NCI-H1694 (cell line): ENCODE measurements at places on chromosomes 1 and 21.

DNA sequence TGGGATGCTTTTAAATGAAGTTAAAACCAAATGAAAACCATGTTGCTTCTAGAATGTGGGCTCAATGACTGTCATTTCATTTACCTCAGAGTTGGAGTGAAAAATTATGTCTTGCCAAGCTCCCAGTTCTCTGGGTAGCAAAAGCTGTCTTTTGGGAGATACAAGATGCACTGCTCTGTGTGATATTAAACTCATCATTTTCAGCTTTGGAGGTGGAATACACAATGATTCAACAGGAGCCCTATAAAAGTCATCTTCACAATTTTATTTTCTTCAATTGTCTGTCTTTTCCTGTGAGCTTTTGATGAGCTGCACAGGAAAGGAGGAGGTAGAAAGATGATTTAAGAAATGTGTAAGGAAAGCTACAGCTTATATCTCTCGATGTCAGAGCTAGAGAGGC, 120.3 kb upstream of the SPATA6 start:
- no peak for DNase-seq

DNA sequence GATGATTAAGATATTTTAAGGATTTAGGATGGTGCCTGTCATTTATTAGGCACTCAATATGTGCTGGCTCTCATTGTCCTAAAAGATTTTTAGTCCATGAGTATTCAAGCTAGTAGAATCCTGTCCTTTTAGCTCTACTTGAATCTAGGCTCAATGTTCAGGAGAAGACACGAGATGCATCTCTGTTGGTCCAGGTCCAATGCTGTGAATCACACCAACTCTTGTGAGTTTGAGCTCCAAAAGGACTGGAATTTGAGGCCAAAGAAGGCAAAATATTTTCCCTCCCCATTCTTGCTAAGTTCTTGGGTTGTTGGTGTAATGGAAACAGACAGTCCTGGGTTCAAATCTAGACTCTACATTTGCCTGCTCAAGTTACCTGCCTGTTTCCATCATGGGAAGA, 1.4 kb upstream of the PODN start:
- DNase-seq, result no peak

DNA sequence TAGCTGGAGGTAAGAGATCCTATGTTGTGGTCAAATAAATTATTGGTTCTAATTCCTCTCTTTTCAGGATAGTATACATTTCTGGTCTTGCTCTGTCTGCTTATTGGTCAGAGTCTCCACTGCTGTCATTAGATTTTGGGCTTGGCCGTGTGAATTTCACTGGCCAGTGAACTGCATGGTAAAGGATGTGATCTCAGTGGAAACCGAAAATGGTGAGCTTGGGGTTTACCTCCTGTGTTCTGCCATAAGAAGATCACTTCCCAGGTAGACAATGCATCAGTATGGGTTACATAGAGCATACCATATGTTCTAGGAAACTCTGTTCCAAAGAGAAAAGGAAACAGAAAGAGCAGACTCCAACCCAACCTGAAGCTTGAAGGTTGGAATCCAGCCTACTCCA, 1123.3 kb upstream of the B3GALT2 start:
- no peak for DNase-seq

- DNase-seq, result no peak
Measured at GRCh38 chr1:77465139-77465538, 183.3 kb downstream of the AK5 start.

- no peak for DNase-seq
Measured at GRCh38 chr1:25672763-25673409, 56.3 kb downstream of the MAN1C1 start.

DNA sequence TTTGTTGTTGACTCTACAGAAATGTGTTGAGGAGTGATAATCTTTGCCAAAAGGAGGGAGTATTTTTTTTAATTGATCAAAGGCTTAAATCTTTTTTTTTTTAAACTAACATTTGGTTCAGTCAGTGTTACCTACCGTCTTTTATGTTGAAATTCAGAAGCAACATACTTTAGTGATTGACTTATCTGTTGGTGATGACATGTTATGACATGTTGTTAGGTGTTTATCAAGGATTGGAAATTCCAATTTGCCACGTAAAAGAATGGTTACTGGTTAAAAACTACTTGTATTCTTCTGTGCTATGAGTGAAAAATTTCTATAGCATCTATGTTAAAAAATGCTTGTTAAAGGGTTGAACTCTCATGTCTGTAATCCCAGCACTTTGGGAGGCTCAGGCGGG, 61.2 kb downstream of the DNM3 start:
- DNase-seq, result no peak

- no peak for DNase-seq
Measured at GRCh38 chr1:87521452-87521851, 192.8 kb downstream of the LMO4 start.

- DNase-seq, result no peak
Measured at GRCh38 chr21:14383596-14384180, 742 bp upstream of the HSPA13 start.

DNA sequence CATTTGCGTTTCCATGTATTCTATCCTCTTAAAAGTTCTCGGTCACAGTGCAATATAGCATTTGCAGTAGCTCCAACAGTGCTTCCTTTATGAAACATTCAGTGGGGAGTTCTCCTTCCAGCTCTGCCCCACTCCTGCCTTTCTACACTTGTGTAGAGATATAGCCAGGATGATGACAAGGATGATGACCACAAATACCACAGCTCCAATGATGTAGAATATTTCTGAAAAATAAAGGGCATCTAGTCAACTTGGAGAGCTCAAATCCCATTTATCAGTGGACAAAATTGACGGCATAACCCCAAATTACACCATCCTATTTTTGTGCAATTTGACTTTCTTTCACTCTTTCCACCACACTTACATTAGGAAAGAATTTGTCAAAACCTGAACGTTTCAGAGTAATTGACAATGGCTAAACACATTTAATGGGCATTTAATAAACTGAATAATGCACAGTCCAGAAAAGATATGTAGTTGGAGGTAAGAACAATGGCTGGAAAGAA, 11.1 kb downstream of the F3 start:
- DNase-seq, result no peak

- DNase-seq, result peak; percentile 98
Measured at GRCh38 chr1:183244466-183244865, 58.4 kb downstream of the LAMC2 start.

GRCh38 chr1:216670118-216670883, 52.9 kb downstream of the ESRRG start:
- peak; percentile 45 for DNase-seq

- DNase-seq, result no peak
Measured at GRCh38 chr1:168281603-168282325, 1.1 kb downstream of the TBX19 start.

GRCh38 chr1:56646611-56647010, 1.5 kb downstream of the PRKAA2 start:
- no peak for DNase-seq

- no peak for DNase-seq
Measured at GRCh38 chr21:30979054-30979453, 59.2 kb downstream of the KRTAP19-8 start.

GRCh38 chr1:53521924-53522552, 62.8 kb downstream of the DMRTB1 start:
- no peak for DNase-seq

GRCh38 chr1:118963456-118964430, 24.4 kb downstream of the TBX15 start:
- no peak for DNase-seq

GRCh38 chr1:210741564-210741963, 392.4 kb downstream of the KCNH1 start:
- DNase-seq, result no peak

- DNase-seq, result no peak
Measured at GRCh38 chr1:244762629-244763028, 72.8 kb upstream of the COX20 start.

DNA sequence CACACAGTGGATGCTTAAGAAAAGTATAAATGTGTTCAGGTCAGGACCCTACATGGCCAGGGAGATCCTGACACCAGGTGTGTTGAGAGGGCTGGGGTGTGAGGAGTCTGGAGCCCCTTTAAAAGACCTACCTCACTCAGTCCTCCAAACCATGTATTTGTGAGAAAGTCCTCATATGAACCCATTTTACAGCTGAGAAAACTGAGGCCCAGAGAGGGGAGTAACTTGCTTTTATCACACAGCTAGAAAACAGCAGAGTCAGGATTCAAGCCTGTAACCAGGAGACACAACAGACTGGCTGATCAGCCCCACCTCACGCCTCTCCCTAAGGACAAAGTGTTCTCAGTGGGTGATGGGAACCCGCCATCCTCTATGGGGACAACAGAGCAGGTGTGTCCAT, 706.7 kb downstream of the PTPRU start:
- DNase-seq, result no peak

DNA sequence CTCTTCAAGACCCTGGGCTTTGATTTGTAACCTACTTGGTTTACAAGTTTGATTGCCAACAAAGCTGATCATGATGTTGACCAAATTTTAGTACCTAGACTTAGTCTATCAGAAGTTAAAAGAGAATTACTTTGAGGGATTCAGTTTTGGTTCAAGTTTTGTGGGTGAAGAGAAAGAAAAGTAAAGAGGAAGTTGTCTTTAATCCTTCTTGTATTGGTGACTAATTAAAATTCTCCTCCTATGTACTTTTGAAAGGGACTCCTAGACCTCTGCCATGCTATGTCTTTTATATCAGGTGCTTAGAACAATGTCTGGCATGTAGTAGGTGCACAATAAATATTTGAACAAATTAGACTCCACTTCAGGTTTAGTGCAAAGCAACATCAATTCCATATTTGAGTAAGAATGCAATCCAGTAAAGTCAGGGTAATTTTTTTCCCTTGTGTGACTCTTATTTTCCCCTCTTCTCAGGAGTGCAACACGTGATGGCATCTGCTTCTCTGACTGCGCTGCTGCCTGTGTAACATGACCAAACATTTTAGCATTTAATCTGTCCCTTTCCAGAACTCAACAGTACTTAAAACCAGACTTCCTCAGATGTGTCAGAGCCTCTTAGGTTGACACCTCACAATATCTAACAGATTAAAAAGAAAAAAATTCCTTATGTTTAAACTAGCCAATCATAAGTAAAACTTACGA, 41.1 kb upstream of the KCNQ4 start:
- DNase-seq, result no peak

DNA sequence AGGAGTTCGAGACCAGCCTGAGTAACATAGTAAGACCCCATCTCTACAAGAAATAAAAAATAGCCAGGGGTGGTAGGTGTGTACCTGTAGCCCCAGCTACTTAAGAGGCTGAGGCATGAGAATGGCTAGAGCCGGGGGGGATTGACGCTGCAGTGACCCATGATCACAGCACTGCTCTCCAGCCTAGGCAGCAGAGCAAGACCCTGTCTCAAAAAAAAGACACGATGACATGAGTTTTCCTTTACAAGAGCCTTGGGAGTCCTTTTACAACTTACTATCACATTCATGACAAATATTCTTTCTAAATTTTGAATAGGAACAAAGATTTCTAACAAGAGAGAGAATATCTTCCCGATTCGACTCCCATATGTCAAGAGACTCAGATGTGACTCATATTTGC, 3.3 kb upstream of the BRWD1 start:
- no peak for DNase-seq

DNA sequence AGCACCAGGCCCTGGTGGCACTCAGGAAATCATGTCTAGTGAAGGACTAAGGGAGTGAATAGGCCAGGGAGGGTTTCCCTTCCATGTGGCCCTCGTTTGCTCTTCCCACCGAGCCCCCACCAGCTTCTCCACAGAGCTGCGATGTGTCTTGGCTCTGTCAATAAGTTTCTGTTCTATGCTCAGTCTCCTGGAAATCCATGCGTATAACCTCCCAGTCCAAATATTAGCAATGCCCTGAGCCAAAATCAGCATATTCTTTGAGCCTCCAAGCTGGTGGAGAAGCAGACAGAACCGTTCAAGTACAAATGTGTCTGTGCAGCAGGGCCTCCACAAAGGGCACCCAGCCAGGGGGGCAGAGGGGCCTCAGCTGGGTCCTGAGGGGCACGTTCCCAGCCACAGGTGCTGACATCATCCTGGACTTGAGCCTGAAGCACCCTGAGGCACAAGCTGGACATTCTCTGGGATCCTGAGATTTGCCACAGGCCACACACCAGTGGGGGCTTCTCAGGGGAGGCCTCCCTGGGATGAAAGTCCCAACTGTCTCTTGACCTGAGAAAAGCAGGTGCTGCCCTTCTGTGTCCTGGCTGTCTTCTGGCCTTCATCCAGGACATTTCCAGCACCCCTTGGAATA, 350.5 kb upstream of the VAMP3 start:
- no peak for DNase-seq

DNA sequence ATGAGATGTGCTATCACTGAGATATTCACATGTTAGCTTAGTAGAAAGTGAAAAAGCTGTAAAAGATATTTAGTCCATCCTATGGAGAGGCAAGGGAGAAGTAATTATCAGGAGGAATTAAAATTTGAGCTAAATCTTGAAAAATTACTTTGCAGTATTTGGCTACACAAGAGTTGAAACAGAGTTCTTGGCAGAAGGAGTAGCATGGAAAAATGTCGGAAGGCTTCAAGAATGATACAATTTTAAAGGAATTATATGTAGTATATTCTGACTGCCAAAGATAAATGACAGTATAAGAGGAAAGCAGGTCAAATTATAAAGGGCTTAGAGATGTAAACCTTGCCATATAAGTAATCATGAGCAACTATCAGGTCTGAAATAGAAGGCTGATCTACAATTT, 518.9 kb downstream of the BRINP3 start:
- no peak for DNase-seq

GRCh38 chr1:39183503-39184353, 20.8 kb upstream of the MACF1 start:
- peak; percentile 2 for DNase-seq

GRCh38 chr1:31234870-31235269, 4.8 kb downstream of the NKAIN1 start:
- no peak for DNase-seq

DNA sequence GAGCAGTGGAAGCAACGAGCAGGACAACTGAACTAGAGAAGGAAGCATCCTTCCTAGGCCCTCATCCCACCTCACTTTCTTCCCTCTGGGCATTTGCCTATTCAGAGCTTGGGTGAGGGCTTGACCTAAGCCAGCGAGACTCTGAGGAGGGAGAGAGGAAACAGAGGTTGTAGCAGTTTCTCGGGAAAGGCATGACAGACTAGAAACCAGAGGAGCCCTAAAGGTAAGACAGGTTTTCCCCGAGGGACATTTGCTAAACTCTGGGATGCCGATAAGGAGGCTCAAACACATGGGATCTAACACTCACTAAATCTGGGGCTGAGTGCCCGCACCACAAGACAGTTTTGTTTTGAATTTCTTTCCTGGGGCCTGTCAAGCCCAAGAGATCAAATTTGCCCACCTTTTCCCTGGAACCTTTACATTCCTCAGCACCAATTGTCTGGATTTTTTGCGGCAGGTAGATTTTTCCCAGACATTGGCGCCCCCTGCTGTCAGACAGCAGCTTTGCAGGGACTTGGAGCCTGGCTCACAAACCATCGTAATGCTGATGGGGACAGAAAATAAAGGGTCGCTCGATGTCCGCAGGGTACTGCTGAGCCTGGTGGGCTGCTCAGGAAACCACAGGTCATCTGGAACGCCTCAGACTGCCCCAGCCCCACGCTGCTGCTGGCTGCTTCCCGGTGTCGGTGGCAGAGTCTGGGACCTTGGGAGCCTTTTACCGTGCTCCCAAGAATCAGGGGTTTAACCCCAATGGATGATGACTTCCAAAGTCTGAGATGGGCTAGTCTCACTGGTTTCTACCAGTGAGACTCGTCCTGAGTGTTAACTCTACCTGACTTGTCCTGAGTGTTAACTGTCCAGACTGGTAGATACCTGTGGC, 23.4 kb upstream of the TSPAN2 start:
- no peak for DNase-seq
